ENCODE measurements at places on chromosomes 5 and 9.

DNA sequence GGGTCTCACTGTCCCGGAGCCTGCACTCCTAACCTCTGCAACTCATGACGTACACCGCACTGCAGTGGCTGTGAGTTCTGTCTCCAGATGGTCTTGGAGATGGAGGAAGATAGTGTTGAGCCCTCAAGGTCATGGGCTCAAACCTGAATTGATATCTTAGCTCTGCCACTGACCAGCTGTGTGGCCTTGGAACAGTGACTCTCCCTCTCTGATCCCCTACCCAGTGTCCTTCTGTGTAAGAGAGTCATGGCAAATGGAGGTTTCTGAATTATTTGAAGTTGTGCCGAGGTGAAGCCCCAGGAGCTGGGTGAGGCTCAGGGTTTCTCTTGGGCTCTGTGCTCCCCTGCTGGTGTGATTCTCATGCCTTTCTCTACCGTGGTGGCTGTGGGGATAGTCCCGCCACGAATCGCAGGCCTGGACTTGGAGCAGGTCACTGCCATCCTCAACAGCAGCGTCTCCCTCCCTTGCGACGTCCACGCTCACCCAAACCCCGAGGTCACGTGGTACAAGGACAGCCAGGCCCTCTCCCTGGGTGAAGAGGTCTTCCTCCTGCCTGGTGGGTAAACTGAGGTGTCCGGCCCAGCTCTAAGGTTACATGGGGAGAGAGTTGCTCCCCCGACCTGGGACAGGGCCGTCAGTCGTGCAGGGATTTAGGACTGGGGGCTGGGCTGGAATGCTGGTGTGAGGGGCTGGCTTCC lies 60.6 kb upstream of the ASS1 start:
- no peak for DNase-seq

DNA sequence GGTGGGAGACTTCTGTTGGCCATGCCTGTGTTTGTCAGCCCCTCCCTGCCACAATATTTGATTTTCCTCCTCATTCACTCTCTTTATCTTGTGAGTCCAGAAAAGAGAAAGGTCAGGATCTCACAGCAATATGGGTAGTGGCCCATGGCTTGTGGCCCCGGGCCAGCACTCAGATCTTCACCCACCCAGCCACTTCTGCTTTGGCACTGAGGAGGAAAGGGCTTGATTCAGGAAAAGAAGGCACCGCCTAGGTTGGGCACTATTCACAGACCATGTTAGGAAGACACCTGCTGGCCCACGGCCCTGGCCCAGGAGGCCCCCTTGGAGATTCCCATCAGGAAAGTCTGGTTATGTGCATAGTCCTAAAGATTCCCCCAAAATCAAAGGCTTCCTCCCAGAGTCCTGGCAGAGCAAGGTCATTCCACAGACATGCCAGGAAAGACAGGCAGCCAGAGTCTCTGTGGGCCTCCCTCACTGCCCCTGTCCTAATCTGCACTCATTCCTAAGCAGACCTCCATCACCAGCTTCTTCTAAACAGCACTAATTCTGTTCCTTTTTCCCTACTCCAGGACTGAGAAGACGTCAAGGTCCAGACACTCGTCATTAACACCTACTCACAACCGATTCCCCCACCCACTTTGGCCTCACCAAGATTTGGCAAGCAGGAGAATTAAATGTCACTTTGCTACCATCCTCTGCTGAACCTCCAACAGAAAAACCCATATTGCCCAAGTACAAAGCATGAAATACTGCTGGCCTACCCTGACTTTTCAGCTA lies 179.3 kb downstream of the DEPDC1B start:
- no peak for DNase-seq

- peak; percentile 51 for DNase-seq
Measured at GRCh38 chr9:6413365-6414246, 607 bp downstream of the UHRF2 start.

DNA sequence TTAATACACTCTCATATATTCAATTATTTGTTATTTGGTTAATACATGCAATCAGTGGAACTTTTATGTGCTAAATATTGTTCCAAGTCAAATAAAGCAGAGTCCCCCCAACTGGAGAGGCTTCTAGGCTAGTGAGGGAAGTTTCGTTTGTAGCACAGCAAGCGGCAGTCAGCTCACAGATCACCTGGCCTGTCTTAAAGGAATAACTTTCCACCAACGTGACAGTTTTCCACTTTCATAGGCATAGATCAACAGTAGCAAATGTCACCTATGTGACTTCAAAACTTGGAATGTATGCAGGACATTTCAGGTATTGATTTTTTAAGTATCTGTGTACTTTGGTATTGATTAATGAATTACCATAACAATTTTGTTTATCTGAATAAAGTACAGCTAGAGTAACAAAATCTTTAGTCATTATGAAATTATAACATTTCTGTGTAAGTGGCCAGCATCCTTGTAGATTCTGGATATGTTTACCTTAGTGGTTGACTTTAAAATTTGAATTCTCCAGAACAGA lies 129.7 kb upstream of the VCAN start:
- DNase-seq: no peak

GRCh38 chr5:149154650-149155049 lies 13.4 kb downstream of the ABLIM3 start:
- DNase-seq: no peak

DNA sequence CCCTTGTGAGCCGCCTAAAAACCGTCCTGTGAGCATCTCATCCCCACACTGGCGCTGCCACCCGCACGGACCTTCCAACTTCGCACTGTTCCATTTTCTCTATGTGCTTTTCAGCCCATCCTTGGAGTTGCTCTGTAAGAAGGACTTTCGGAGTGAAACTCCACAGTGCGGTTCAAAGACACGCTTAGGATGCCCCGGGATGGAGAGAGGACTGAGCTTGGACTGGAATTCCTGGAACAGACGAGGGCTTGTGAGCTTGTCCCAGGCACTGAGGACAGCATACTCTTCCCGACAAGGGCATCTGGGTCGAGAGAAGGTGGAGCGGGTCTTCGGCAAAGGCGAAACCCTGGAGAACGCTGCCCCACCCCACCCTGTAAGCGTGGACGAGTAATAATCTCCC lies 187.8 kb downstream of the MEF2C start:
- no peak for DNase-seq

- DNase-seq: no peak
Measured at GRCh38 chr5:35857606-35858205, 1.0 kb downstream of the IL7R start.

DNA sequence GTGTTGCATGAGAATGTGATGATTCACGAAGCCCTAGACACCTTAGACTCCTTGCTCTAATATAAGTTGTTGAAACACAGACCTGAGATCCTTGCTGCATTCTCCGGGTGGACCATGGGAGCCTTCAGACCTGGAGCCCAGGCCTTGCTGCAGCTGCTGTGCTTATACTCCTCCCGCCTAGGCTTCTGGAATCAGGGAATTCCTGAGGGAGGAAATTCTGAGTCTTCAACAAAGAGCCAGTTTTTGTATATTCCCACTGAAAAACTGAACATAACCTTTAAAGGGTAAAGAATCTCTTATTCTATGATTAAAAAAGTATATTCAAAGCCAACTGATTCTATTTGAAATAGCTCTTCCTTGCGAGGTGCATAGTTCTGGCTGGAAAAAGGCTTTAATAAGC lies 245.1 kb upstream of the ELAVL2 start:
- DNase-seq: no peak

DNA sequence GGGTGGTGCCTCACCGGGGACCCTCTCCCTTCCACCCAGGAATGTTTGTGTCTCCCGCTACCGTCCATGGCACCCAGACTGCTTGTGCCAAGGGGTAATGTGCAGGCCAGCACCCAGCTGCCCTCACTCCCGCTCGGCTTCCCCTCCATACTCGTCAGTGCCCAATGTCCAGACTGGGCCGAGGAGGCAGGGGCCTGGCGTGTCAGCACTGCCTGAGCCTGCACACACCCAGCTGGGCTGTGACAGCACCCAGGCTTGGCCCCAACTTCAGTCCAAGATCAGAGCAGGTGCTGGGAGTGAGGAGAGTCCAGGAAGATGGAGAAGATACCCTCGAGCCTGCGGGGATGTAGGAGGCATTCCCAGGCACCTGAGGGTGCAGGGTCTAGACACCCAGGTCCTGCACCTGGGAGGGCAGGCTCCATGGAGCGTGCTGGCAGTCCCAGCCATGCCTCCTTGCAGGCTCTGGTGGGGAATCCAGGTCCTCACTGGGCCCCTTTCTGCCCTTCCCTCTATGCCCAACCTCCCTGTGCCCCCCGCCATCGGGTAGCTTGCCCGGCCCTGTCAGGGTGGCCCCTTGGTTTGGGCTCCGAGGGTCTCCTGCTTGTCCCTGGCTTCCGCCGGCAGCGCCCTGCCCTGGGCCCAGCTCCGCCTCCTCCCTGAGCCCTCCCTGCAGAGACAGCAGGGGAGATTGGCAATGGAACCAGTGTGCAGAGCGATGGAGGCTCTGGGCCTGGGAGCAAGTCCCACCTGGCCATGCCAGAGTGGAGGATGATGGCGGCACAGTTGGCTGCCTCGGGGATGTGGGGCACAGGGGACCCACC lies 250.8 kb upstream of the EDIL3 start:
- no peak for DNase-seq

- DNase-seq: no peak
Measured at GRCh38 chr5:160011471-160011870, 2.5 kb downstream of the TTC1 start.

DNA sequence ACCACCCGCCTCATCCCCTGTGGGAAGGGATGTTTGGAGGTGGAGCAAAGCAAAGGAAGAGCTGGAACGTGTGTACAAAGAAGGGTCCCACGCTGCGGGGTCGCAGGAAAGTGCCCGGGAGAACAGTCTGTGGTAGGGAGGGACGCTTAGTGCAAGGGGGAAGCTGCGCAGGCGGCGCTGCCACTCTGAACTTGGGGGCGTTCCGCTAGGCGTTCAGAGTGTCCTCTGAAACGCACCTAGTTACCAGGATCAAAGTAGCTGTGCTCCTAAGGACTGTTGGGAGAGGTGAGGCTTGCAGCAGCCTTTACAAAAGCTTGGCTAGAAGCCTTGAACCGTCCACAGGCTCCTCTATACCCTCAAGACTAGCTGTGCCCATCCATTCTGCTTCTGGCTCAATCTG lies 29.3 kb upstream of the PDE8B start:
- no peak for DNase-seq

DNA sequence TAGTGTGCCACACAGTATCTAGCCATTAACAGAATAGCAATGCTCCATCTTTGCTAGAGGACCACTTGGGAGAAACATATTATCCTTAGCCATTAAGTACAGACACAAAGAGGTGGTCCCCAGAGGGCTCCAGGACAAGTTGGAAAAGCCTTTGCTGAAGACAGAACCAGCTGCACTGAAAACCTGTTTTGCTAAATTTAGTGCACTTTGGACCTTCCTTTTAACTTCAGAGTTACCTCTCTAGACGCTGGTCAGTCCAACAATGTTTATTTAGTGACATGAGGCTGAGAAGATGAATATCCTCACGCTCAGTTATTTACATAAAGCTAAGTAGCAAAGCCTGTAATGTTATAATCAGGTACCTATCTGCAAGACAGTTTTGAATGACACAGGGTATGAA lies 265.0 kb upstream of the ZNF608 start:
- DNase-seq: no peak

DNA sequence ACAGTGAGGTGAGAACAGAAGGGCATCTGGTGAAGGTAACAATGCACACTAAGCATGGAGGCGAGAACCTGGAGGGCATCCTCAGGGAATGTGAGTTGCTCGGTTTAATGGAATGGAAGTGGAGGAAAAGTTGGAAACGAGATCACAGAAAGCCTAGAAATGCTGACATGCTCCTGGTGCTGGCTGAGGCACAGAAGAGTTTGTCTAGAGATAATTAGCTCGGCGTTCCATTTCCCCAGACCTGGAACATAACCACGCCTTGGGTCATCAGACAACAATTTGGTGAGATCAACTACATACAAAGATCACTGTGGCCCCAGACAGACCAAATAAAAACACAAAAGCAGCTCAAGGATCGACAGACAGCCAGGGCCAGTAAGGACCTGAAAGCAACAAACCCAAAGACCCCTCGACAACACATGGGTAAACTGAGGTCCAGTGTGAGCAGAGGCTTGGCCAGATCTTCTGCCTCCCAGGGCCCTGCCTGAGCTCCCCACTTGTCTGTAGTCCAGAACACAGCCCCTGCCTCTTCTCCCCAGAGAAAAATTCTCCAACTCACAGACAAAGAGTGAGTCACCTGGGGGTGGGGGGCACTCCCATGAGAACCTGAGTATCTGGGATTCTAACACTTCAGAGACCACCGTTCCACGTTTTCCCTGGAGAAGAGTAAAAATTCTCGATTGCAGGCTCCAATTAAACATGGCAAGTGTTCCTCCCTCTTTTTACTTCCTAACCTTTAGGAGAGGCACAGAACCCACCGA lies 52.5 kb downstream of the SHB start:
- no peak for DNase-seq

DNA sequence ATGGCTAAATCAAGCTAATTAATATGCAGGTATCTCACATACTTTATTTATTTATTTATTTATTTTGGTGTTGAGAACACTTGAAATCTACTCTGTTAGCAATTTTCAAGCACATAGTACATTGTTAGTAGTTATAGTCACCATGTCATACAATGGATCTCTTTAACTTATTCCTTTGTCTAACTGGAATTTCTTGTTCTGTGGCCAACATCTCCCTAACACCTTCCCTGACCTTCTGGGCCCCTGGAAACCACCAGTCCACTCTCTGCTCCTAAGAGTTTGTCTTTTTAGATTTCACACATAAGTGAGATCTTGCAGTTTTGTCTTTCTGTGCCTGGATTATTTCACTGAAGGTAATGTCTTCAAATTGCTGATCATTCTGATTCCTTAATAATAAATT lies 229.1 kb downstream of the SEMA5A start:
- DNase-seq: no peak

GRCh38 chr5:24855485-24855884 lies 210.7 kb upstream of the CDH10 start:
- no peak for DNase-seq

DNA sequence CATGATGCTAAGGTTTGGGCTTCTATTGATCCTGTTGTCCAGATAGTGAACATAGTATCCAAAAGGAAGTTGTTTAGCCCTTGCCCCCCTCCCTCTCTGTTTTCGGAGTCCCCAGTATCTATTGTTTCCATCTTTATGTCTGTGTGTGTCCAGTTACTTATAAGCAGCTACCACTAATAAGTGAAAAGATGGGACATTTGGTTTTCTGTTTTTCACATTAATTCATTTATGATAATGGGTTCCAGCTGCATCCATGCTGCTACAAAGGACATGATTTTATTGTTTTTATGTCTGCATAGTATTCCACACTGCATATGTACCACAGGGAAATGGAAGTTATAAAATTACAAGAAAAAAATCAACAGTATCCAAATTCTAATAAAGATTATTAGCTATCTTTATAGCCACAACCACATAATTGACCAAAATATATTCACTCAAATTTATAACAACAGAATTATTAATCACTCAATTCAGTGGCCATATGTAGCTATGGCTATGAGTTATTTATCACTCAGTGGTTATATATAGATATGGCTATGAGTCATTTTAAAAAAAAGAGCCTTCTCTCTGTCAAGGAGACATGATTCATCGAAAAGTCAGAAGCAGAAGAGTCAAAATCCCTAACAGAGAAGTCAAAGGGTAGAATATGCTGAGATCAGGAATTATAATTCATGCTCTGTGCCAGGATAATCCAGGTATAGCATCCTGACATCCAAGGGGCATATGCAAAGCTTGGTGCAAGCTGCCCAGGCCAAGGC lies 367.5 kb downstream of the DEPDC1B start:
- no peak for DNase-seq

Measured in activated CD8-positive, alpha-beta memory T cell treated with anti-CD3 and anti-CD28 coated beads, Interleukin-2, amount 50 U/mL, for 4 hours (primary cell).